ENCODE measurements at places on chromosomes 1 and 21.

DNA sequence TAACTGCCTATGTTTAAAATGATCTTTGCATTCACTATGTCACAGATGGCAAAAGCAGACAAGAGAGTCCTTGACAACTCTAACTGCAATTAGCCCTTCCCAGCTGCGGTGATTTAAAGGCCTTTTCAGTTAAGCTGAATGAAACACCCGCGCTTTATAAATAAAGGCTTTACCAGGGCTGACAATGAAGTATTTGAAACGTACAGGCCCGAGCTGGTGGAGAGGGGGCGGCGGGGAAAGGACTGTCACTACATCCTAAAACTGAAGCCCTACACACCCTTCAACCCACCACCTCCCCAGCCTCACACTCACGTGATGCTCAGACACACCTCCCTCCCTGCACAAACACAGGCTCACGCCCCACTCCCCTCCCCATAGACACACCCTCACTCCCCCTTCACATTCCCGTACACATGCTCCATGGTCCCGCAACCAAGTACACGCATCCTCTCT lies 45.5 kb downstream of the GRIK3 start:
- DNase-seq = no peak

DNA sequence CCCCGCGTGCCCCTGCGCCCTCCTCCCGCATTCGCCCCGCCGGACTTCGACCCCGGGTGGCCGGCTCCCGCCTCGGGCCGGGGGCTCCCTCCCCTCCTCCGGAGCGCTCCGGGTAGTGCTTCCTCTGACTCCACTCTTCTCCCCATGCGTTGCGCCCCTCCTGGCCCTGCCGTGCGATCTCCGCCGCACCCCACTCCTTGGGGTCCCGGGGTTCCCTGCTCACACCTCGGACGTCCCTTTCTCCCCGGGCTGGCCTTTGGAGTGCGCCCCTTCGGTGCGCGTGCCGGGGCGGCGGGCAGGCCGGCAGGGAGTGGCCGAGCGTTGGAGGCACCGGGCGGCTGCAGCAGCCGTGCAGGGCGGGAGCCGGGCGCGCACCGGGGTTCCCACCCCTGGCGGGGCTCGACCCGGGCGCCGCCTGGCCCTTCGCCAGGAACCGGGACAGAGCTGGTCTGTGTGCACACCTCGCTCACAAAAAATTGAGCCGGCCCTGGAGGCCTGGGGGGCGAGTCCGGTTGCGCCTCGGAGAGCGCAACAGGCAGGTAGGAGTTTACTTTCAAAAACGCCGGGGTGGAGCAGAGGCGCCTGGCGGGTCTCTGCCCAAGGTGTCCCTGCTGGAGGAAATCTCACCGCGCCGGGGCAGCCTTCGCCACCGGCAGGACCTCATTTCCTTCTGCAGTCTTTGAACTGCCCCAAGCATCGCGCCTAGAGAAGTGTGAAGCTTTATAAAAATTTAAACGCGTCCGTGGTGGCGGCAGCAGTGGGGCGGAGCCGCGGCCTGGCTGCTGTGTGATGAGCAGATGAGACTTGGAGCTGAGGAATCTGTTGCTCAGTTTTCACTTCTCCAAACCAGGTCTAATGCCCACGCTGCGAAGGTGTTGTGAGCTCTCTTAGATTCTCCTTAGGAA lies 650 bp downstream of the VANGL1 start:
- no peak for DNase-seq

- DNase-seq = no peak
Observed at GRCh38 chr1:69320757-69321211, 246.9 kb upstream of the LRRC7 start.

DNA sequence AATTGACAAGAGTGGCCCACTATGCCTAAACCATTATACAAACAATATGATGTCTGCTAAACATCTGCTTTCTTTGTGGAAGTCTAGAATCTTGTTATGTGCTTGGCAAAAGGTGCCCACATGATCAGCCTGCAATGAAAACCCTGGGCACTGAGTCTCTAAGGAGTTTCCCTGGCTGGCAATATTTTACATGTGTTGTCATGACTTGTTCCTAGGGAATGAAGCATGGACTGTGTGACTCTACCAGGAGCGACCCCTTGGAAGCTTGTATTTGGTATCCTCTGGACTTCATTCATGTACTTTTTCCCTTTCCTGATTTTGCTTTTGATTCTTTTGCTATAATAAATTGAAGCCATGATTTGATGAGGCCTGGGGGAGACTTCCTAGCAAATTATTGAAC lies 324.9 kb downstream of the HHIPL2 start:
- DNase-seq = no peak

GRCh38 chr1:11920239-11920903 lies 5.9 kb downstream of the KIAA2013 start:
- no peak for DNase-seq

DNA sequence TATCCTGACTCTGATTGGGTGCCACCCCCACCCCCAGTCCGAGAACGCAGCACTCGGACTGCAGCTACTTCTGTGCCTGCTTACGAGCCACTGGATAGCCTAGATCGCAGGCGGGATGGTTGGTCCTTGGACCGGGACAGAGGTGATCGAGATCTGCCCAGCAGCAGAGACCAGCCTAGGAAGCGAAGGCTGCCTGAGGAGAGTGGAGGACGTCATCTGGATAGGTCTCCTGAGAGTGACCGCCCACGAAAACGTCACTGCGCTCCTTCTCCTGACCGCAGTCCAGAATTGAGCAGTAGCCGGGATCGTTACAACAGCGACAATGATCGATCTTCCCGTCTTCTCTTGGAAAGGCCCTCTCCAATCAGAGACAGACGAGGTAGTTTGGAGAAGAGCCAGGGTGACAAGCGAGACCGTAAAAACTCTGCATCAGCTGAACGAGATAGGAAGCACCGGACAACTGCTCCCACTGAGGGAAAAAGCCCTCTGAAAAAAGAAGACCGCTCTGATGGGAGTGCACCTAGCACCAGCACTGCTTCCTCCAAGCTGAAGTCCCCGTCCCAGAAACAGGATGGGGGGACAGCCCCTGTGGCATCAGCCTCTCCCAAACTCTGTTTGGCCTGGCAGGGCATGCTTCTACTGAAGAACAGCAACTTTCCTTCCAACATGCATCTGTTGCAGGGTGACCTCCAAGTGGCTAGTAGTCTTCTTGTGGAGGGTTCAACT lies 2.1 kb downstream of the RBM15 start:
- DNase-seq = no peak

DNA sequence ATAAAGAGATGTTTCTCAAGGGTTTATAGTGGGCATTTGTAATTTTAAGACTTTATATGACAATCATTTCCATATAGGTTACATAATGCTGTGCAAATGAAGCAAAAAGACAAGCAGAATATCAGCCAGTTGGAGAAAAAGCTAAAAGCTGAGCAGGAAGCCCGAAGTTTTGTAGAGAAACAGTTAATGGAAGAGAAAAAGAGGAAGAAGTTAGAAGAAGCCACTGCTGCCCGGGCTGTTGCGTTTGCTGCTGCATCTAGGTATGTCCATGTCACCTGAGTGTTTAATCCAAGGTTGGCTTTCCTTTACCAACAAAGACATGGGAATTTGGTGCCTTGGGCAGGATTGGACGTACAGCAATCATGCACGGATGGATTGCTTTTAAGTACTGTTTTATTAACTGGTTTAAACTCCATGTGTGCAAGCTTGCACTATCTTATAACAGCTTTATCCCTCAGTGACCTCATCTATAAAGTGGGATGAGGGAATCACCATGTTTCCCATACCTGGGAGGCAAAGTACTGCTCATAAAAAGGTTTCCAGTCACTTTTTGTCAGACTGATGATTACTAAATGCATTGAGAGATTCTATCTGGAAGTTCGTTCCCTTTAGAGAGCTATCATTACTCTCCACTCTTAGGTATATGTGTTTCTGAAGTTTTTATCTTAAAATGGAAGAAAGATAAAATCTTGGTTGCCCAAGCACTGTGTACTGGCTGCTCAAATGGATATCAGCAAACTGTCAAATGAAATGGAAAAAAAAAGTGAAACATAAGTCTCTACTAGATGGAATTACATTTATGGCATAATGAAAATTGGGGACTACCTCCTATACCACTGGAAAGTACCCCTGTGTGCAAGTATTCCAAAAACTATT lies 55.1 kb downstream of the MACO1 start:
- DNase-seq = no peak

GRCh38 chr21:44855572-44855971 lies 17.9 kb downstream of the PTTG1IP start:
- no peak for DNase-seq

Measured in NCI-H2081 treated with DMSO at 0.1 percent for 48 hours (cell line).